ENCODE measurements at places on chromosomes 11 and 22. TPM values are rescaled to one million over a fixed set of nuclear protein-coding genes. Genes with fewer than 3 reads are reported as not detected.

The MMP8 gene
- not detected for total RNA-seq

The MS4A7 gene
- not detected for total RNA-seq

DNA sequence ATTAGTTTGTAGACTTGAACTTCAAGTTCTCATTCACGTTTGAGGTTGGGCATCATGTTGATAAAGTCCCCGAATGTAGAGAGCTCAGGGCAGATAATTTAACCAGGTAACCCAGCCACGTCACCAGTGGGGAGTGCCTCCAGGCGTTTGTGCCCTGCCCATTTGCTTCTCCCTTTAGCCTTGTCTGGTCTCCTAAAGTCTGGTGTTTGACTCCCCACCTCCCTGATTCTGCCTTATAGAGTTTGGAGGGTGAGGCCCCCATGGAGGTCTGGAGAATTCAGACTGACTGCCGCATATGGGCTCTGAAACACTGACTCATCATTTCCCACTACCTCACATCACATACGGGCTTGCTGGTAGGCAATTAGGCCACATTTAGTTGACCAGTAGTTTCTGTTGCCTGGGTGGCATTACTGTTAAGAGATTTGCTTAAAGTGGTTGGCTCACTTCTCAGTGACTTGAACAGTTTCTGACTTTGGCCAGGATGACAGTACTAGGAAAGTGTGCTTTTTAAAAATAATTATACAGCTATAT lies 99.3 kb upstream of the GAL start:
- peaks cover 53% of the 10 kb centered on the region for H3K36me3 ChIP-seq
- H3K27me3 ChIP-seq, result no peaks in the 10 kb centered on the region
- H3K4me1 ChIP-seq, result peaks cover 13% of the 10 kb centered on the region
- no peak for DNase-seq
- H3K4me3 ChIP-seq, result no peak overlapping the region

GRCh38 chr11:105701098-105701497 lies 91.2 kb downstream of the GRIA4 start:
- DNase-seq, result no peak
- H3K4me3 ChIP-seq, result no peak overlapping the region
- no peak overlapping the region for H3K27ac ChIP-seq
- no peaks in the 10 kb centered on the region for H3K4me1 ChIP-seq
- H3K27me3 ChIP-seq, result no peaks in the 10 kb centered on the region

DNA sequence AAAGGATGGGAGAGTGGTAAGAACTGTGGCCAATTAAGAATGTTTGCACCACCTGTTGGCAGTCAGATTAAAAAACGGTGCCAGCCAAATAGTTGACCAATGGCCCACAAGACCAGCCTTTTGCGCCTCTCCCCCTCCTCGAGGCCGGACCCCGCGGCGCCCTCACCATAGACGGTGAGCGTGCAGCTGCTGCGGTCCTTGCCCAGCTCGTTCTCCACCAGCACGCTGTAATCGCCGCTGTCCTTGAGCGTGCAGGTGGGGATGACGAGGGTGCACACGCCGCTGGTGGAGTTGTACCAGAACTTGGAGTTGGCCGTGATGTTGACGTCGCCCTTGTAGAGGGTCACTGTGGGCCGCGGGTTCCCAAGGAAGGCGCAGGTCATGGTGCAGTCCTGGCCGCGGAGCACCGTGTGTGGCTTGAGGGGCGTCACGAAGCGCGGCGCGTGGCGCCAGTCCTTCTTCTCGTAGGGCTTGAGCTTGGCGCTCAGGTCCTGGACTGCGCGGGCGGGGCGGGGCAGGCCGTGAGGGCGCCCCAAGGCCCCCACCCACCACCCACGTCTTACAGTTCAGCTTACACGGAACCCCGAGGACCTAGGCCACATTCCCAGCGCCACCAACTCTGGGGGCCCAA lies 7.2 kb downstream of the TMEM86A start:
- peak; percentile 64 for DNase-seq
- H3K4me1 ChIP-seq, result peaks cover 21% of the 10 kb centered on the region
- peak overlapping the region; percentile 24 for H3K4me3 ChIP-seq
- H3K36me3 ChIP-seq, result no peaks in the 10 kb centered on the region
- peaks cover 48% of the 10 kb centered on the region for H3K27me3 ChIP-seq

GRCh38 chr11:45158210-45158731 lies 11.8 kb downstream of the PRDM11 start:
- no peak overlapping the region for H3K27ac ChIP-seq
- no peaks in the 10 kb centered on the region for H3K36me3 ChIP-seq
- no peaks in the 10 kb centered on the region for H3K27me3 ChIP-seq
- no peak for DNase-seq
- no peaks in the 10 kb centered on the region for H3K4me1 ChIP-seq

Data from activated CD4-positive, alpha-beta T cell treated with anti-CD3 and anti-CD28 coated beads, Interleukin-2, amount 10 ng/mL, durations not matched to agents 24 days and 14 days (primary cell).